Astrocyte (in vitro differentiated cells and primary cell): ENCODE measurements at places on chromosomes 1 and 21. TPM values are rescaled to one million over a fixed set of nuclear protein-coding genes. Genes with fewer than 3 reads are reported as not detected.

DNA sequence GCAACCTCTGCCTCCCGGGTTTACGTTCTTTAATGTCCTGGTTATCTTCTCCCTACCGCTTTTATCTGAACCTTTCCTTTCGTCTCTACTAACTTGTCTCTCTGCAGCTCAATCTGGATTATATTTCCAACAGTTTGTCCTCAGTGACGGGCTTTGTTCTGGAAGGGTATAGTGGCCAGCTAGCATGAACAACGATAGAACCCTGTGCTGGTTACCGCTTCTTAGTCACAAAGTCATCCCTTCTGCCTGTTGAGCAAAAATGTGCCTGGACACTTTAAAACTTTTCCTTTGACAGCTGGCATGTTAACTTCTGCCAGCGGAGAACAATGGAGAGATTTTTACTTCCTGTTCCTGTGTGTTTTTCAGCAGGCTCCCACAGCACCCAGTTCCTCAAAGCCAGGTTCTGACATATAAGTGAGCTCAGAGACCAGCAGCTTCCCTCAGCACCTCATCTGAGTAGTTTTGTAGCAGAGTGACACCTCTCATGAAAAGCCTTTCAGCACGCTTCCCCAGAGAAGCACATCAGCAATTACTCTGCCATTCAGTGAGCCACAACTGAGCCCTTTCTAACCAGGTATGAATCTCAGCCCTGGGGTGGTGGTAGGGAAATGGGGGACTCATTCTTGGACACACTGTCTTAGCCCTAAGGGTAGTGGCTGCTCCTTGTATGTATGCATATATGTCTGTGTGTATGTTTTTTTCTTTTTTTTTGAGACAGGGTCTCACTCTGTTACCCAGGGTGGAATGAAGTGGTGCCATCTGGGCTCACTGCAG is 23.6 kb upstream of the CCDC17 start:
- H3K27me3 ChIP-seq, result no peaks in the 10 kb centered on the region
- DNase-seq, result no peak
- no peaks in the 10 kb centered on the region for H3K4me1 ChIP-seq
- H3K27ac ChIP-seq, result no peak overlapping the region

DNA sequence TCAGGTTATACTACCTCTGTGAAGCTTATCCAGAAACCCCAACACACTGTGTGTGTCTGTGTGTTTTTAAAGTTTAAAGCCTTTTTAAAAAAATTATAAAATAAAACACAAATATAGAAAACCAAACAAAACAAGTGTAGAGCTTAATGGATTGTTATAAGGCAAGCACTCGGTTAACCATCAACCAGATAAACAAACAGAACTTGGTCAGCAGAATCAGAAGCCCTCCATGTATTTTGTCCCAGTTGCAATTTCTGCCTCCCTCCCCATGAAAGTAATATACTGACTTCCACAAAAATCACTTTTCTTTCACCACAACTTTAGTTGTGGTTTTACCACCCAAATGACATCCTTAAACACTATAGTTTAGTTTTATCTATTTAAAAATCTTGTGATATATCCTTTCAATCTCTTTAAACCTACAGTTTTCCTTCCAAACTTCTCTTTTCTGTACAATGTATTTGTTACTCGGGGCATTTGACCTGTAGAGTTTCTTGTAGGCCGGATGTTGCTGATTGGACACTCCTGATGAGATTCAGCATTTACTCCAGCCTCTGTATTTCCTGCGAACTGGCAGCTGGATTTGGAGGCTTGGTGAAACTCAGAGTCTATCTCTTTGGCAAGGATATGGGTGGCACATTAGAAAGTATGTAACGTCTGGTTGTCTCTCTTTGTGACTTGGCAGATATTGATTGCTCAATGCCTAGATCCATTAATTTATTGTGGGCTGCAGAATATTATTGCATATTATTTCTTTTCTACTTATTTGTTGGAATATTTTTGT is 8.6 kb downstream of the PAPPA2 start:
- H3K36me3 ChIP-seq, result no peaks in the 10 kb centered on the region
- H3K4me1 ChIP-seq, result no peaks in the 10 kb centered on the region
- H3K4me3 ChIP-seq, result no peak overlapping the region
- H3K27ac ChIP-seq, result no peak overlapping the region
- H3K27me3 ChIP-seq, result no peaks in the 10 kb centered on the region

- H3K27me3 ChIP-seq, result no peaks in the 10 kb centered on the region
- DNase-seq, result peak; percentile 70
- H3K4me1 ChIP-seq, result peaks cover 14% of the 10 kb centered on the region
Measured at GRCh38 chr1:231636157-231636556, 9.6 kb downstream of the DISC1 start.

- DNase-seq, result no peak
- H3K27me3 ChIP-seq, result no peaks in the 10 kb centered on the region
- no peak overlapping the region for H3K4me3 ChIP-seq
- H3K27ac ChIP-seq, result peak overlapping the region; percentile 73
- H3K36me3 ChIP-seq, result no peaks in the 10 kb centered on the region
Measured at GRCh38 chr1:94884507-94884906, 42.4 kb downstream of the CNN3 start.

GRCh38 chr1:47186267-47187185 is 3.3 kb downstream of the PDZK1IP1 start:
- H3K4me1 ChIP-seq, result peaks cover 10% of the 10 kb centered on the region
- H3K36me3 ChIP-seq, result no peaks in the 10 kb centered on the region
- H3K4me3 ChIP-seq, result no peak overlapping the region
- no peak for DNase-seq
- no peaks in the 10 kb centered on the region for H3K27me3 ChIP-seq

- H3K36me3 ChIP-seq, result no peaks in the 10 kb centered on the region
- H3K4me3 ChIP-seq, result no peak overlapping the region
- no peaks in the 10 kb centered on the region for H3K27me3 ChIP-seq
- H3K4me1 ChIP-seq, result peaks cover 47% of the 10 kb centered on the region
Measured at GRCh38 chr1:225762444-225762843, 15.2 kb upstream of the SRP9 start.

DNA sequence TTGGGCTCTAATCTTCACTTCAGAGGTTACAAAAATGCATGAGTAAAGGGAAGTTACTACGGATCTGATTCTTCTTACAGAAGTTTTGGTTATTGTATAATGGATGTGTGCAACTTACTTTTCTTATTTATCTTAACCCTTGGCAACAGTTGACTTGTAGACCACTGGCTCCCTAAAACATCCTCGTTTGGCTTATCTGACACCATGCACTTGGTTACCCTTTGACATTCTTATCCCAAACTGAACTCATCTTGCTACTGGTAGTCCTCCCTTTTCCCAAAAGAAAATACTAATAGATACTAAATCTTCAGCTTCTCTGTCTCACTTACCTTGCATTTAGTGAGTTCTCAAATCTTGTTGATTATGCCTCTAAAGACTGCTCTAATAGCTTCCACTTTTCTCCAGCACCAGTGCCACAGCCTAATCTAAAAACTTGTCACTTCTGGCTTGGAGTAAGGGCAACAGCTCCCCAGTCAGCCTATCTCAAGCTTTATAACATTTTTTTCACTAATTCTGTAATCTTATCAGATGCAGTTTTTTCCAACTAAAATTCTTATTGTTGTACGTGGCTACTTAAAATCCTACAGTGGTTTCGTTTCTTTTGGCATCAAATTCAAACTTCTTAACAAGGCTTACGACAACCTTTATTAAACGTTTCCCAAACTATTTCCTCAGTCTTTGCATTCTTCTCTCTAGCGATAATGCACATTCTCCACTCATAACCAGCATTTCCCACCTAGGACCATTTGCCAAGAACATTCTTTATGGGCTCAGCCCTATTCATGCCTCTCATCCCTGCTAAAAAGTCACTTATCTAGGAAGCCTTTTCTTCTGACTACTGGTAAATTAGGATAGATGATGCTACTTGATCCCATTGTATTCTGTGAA is 204.2 kb downstream of the KCNT2 start:
- H3K27ac ChIP-seq, result no peak overlapping the region
- no peaks in the 10 kb centered on the region for H3K27me3 ChIP-seq
- peaks cover 22% of the 10 kb centered on the region for H3K4me1 ChIP-seq
- no peak overlapping the region for H3K4me3 ChIP-seq

- no peak for DNase-seq
- no peaks in the 10 kb centered on the region for H3K36me3 ChIP-seq
- H3K27me3 ChIP-seq, result no peaks in the 10 kb centered on the region
- no peak overlapping the region for H3K4me3 ChIP-seq
- peaks cover 11% of the 10 kb centered on the region for H3K4me1 ChIP-seq
- H3K27ac ChIP-seq, result no peak overlapping the region
Measured at GRCh38 chr1:172663732-172664131, 4.8 kb downstream of the FASLG start.

DNA sequence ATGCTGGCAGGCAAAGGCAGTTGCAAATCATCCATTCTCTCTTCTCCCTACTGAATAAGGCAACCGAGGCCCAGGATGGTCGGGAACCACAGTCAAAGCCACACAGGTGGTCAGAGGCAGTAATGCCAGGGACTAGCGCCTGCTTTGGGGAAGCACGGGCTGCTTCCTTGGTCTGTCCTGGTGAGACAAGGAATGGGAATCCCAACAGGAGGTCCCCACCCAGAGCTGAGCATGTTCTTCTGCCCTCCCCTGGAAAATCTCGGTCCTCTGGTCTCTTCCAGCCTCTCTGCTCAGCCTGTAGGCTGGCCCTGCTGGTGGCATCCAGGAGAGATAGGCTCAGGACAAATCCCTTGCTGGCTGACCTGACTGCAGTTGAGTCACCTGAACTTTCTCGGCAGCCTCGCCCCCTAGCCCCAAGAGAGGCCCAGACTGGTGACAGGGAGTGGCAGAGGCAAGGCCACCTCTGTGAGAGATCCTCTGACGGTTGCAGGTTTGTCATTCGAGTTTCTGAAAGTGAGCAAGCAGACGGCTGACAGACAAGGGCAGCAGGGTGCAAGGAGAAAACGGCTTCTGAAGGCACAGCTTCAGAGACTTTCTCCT is 5.8 kb downstream of the OLIG1 start:
- H3K27me3 ChIP-seq, result peaks cover 66% of the 10 kb centered on the region
- no peaks in the 10 kb centered on the region for H3K36me3 ChIP-seq
- peaks cover 8% of the 10 kb centered on the region for H3K4me1 ChIP-seq
- no peak for DNase-seq
- H3K4me3 ChIP-seq, result no peak overlapping the region

DNA sequence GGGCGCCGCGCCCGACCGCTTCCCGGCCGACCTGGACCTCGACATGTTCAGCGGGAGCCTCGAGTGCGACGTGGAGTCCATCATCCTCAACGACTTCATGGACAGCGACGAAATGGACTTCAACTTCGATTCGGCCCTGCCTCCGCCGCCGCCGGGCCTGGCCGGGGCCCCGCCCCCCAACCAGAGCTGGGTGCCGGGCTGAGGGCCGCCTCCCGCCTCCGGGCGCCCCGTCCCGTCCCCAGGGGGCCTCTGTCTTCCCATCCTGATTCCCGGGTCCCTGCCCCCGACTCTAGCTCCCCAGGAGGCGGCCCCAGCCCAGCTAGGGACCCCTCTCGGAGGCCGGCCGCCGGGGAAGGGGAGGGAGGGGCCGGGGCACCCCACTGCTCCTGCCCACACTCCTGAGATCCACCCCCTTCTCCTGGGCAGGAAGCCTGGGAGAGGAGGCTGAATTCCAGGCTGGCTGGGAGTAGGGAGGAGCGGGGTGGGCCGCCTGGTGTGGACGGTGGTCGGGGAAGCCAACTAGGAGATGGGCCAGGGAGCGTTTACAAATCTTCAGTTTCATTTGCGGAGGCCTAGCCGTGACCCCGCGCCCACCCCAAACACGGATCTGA is 21.4 kb downstream of the FOXO6 start:
- DNase-seq, result no peak
- peaks cover 37% of the 10 kb centered on the region for H3K27me3 ChIP-seq
- H3K27ac ChIP-seq, result no peak overlapping the region
- H3K36me3 ChIP-seq, result no peaks in the 10 kb centered on the region
- peak overlapping the region; percentile 37 for H3K4me3 ChIP-seq

DNA sequence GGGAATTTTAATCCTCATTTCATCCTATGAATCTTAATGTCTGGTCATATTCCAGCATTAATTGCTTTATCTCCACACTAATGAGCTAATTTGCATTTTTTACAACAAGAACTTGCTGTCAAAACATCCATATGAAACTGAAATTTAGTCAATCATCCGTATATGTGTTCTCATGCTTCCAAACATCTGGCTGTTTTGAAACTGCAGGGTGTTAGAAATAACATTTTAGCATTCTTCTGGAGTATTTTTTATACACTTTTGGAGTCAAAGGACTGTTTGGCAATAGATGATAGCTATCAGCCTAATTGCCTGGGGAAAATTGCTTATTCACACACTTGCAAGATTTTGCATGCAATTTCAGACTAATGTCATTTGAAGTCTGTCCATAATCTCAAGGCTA is 1639.3 kb downstream of the KCNT2 start:
- H3K27me3 ChIP-seq, result no peaks in the 10 kb centered on the region
- DNase-seq, result no peak
- H3K4me3 ChIP-seq, result no peak overlapping the region
- H3K36me3 ChIP-seq, result no peaks in the 10 kb centered on the region

- DNase-seq, result no peak
- no peaks in the 10 kb centered on the region for H3K27me3 ChIP-seq
- H3K27ac ChIP-seq, result no peak overlapping the region
- peaks cover 19% of the 10 kb centered on the region for H3K4me1 ChIP-seq
- H3K36me3 ChIP-seq, result no peaks in the 10 kb centered on the region
- H3K4me3 ChIP-seq, result no peak overlapping the region
Measured at GRCh38 chr1:10544239-10544638, 69.5 kb downstream of the PEX14 start.

DNA sequence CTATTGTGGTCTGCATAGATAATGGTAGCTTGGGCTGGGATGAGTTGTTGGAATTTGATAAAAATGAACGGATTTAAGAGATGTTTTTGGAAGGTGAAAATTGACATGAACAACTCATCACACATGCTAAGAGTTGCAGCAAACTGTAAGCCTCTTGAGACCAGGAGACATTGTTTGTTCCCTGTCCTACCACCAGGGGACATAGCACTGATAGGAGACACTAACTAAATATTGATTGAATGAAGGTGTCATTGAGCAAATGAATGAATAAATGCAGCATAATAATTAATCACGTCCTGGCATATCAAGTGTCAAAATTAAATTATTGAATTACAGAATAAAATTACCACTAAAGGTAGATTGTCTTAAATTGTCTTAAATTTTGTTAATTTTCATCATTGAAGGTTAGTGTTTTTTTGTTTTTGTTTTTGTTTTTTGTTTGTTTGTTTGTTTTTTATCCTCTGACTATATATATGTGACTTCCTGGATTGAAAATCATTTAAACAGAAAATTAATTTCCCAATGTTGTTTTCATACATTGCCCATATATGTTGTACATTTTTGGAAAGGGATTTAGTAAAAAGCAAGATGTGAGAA is 285.3 kb upstream of the C1orf105 start:
- no peak overlapping the region for H3K27ac ChIP-seq
- no peaks in the 10 kb centered on the region for H3K36me3 ChIP-seq
- H3K4me1 ChIP-seq, result peaks cover 5% of the 10 kb centered on the region
- H3K4me3 ChIP-seq, result no peak overlapping the region
- no peak for DNase-seq

Gene TMPRSS3
- not detected in 2 replicates for total RNA-seq

Gene FCRL6
- not detected in 2 replicates for total RNA-seq

Gene LAMB3
- 4.2 and 6.1 TPM in 2 replicates for total RNA-seq

Gene ENTREP3
- total RNA-seq, result 51.1 and 51.7 TPM in 2 replicates

Gene RGSL1
- total RNA-seq, result not detected in 2 replicates
